ENCODE measurements at places on chromosomes 6 and 20. TPM values are rescaled to one million over a fixed set of nuclear protein-coding genes. Genes with fewer than 3 reads are reported as not detected.

DNA sequence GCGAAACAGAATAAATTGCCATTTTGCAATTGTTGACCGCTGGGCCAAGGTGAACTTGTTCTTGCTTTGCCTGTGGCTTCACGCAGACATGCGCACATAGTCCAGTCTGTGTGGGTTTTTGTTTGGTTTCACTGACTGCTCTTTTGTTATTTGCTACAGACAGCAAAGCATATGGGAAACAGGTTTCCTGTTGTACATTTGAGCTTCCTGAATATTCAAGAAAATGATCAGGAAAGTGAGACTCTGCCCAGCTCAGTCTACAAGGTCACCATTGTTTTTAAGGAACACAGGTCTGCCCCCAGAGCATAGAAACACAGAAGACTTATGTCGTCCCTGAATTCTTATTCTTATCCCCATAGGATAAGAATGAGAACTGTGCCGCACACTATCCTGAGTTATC is 55.6 kb downstream of the SASH1 start:
- H3K4me1 ChIP-seq: no peaks in the 10 kb centered on the region
- no peak overlapping the region for H3K4me3 ChIP-seq
- DNase-seq: no peak
- H3K36me3 ChIP-seq: no peaks in the 10 kb centered on the region
- peaks cover 7% of the 10 kb centered on the region for H3K27me3 ChIP-seq

DNA sequence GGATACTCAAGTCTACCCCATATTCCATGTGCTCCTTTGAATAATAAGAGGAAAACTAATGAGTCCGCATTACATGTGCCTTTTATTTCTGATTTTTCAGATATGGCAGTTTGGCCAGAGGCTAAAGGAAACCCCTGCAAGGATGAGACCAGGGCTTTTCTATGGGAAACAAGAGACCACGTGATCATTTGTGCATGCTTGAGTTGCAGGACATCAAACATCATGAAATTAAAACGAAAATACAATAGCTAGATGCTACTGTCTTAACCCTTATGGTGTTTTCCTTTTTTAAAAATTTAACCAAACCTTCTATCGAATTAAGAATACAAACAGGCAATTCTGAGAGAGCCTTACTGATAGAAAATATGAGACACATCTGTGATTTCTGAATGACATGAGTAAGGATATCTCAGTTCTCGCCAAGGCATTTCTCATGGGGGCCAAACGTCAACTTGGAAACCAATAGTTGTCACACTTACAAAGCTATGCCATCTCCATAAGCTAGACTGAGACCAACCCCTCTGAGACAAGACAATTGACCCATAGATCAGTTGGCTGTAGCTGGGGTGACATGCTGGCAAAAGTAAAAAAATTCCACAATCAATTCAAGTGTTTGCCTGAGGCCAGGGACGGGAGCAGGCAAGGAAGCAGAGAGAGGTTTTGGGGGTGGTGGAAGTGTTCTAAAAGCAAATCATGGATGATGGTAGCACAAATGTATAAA is 52.8 kb downstream of the RIPOR2 start:
- H3K4me1 ChIP-seq: peaks cover 84% of the 10 kb centered on the region
- peak; percentile 54 for DNase-seq
- no peaks in the 10 kb centered on the region for H3K27me3 ChIP-seq
- peak overlapping the region; percentile 66 for H3K4me3 ChIP-seq
- peaks cover 20% of the 10 kb centered on the region for H3K36me3 ChIP-seq

DNA sequence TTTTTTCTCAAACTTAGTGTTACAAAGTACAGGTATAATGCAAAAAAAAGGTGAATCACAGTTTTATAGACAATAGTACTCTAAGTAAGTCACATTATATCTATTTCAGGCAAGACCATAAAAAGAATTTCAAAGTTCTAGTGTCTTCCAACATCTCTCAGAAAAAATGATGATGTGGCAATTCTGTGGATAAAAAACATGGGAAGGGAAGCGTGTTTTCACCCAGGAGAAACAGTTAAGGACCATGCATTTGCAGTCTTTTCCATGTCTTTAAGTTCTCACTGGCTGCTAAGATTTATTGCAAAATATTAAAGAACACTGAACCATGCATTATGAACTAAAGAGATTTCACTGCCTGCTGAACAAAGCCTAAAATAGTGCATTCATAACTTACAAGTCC is 1.8 kb downstream of the SSR1 start:
- no peak for DNase-seq
- H3K4me1 ChIP-seq: peaks cover 47% of the 10 kb centered on the region
- peak overlapping the region; percentile 32 for H3K27ac ChIP-seq

- H3K4me1 ChIP-seq: peaks cover 17% of the 10 kb centered on the region
- H3K36me3 ChIP-seq: no peaks in the 10 kb centered on the region
- H3K4me3 ChIP-seq: no peak overlapping the region
- no peak for DNase-seq
- H3K27me3 ChIP-seq: no peaks in the 10 kb centered on the region
Measured at GRCh38 chr6:128251445-128252340, 268.7 kb downstream of the PTPRK start.

- peaks cover 16% of the 10 kb centered on the region for H3K4me1 ChIP-seq
- DNase-seq: no peak
- peaks cover 1% of the 10 kb centered on the region for H3K36me3 ChIP-seq
- H3K27me3 ChIP-seq: peaks cover 1% of the 10 kb centered on the region
- H3K4me3 ChIP-seq: no peak overlapping the region
- H3K27ac ChIP-seq: no peak overlapping the region
Measured at GRCh38 chr6:149847939-149848267, 16.3 kb downstream of the LRP11 start.

DNA sequence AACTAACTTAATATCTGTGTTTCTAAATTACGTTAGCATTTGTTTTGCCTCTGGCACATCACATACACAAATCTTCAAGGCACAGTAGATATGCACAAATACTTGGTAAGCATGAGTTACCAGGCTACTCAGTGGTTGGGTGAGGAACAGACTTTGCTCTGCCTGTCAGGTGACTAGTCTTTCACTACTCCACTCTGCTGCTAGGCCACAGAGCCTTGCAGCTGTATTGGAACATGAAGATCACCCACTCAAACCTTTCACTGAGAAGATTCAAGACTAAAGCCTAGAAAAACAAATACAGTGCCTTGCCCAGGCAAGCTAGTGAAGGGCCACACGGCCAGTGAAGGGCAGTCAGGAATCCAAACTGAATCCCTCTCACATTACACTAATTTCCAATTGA is 47.0 kb downstream of the DTNBP1 start:
- peaks cover 21% of the 10 kb centered on the region for H3K4me1 ChIP-seq
- no peak overlapping the region for H3K4me3 ChIP-seq
- no peak overlapping the region for H3K27ac ChIP-seq
- H3K36me3 ChIP-seq: peaks cover 25% of the 10 kb centered on the region
- H3K27me3 ChIP-seq: no peaks in the 10 kb centered on the region
- no peak for DNase-seq

DNA sequence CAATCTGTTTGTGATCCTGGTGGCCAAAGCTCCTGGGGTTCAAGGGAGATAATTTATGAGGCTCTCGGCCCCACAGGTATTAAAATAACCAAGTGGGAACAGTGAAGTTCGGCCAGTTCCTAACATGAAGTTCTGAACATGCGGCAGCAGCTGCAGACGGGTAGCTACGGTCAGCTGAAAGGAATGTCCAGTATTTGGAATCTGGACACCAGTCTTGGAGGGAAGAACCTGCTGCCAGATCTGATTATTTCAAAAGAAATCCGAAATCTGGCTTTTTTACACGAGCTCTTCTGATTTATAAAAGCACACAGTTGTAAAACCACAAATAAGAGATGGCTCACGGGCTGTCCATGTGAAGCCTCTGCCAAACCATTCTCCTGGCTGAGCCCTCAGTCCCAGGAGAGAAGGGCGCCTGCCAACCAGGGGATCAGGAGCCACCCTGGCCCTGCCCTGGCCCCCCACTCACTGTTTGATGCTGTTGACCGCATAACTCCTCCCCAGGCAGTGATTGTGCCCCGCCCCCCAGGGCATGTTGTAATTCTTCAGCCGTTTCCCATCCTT is 28.2 kb upstream of the KCNB1 start:
- peaks cover 48% of the 10 kb centered on the region for H3K27me3 ChIP-seq
- no peak overlapping the region for H3K4me3 ChIP-seq
- peaks cover 3% of the 10 kb centered on the region for H3K4me1 ChIP-seq
- DNase-seq: no peak

DNA sequence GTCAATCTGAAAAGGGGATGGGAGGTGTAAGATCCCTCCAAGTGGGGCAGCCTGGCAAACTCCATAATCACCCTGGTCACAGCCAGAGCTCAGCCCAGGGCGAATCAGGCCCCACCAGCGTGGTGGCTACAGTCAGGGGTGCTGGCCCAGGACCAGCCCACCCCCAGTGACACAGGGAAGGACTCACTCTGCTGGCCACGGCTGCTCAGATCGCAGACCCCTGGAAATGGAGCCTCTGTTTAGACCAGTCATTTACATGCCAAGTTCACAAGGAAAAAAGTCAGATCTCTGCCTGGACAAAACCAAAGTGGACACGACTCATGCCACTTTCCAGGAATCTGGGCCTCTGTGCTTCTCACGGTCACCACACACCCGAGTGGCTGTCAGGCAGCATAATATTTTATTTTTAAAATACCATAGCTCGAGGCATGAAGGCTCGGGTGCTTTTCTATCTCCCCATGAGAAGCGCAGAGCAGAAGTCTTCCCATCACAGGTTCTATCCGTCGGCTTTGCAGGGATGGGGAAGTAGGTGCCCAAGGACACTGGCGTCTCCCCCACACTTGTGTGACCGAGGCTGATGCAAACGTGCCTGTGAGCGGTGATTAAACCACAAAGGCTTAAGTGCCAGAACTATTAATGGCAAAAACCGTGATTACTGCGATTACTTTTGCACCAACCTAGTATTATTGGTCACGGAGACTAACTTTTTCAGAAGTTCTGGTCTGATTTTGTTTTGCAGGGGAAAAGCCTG is 13.0 kb downstream of the PXDC1 start:
- no peak overlapping the region for H3K4me3 ChIP-seq
- H3K27me3 ChIP-seq: peaks cover 17% of the 10 kb centered on the region
- DNase-seq: no peak
- no peak overlapping the region for H3K27ac ChIP-seq
- H3K4me1 ChIP-seq: peaks cover 12% of the 10 kb centered on the region
- H3K36me3 ChIP-seq: no peaks in the 10 kb centered on the region

DNA sequence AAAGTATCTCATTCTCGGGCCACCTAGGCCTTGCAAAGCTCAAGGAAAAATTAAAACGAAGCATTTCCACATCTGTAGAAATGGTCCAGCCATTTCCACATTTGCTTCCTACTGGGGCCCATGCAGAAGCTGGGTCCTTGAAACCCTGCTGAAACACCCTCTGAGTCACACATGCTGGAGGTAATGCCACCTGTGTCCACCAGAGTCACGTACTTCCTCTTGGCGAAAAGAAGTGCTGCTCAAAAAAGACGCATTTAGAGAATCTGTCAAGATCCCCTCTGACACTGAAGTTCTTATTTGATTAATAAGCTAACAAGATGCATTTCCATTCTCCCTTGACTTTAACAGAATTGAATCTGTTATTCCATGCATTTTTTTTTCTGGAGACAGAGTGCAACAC is 423.2 kb downstream of the PREX1 start:
- H3K36me3 ChIP-seq: no peaks in the 10 kb centered on the region
- H3K27me3 ChIP-seq: peaks cover 16% of the 10 kb centered on the region
- H3K4me1 ChIP-seq: no peaks in the 10 kb centered on the region
- no peak for DNase-seq

GRCh38 chr6:119470893-119471542 is 121.5 kb upstream of the MAN1A1 start:
- H3K4me1 ChIP-seq: peaks cover 5% of the 10 kb centered on the region
- no peak overlapping the region for H3K4me3 ChIP-seq
- DNase-seq: no peak
- peaks cover 2% of the 10 kb centered on the region for H3K27me3 ChIP-seq
- H3K27ac ChIP-seq: no peak overlapping the region

DNA sequence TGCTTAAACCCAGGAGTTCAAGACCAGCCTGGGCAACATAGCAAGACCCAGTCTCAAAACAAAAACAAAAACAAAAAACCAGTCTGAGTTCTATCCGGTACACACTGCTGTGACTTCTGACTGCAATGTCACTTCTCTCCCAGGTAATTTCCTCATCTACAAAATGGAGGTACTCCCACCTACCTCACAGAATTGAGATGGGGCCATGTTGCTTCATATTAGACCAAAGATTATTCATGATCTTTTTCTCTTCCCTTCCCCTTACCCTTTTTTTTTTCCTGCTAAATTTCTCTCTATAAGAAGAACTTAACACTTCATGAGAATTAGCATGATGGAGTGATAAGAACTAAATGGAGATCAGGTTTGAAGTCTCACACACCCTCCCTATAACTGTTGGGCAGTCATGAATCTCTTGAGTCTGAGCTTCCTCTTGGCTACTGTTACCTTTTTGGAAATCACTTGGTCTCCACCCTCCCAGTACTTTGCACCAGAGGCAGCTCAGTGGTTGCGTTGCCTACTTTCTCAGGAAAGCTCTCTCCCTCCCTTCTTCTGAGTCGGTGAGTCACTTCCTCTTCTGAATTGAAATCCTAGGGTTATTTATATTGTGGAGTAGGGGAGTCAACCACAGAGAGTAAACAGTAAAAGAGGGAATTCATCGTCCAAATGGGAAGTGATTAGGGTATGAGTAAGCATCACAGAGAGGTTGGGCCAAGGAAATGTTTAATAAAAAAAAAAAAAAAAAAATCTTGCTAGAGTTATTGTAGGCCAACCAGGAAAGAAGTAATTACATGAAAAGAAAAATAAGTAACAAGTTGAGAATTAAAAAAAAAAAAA is 59.9 kb upstream of the MAP7 start:
- H3K27me3 ChIP-seq: no peaks in the 10 kb centered on the region
- DNase-seq: no peak
- H3K4me3 ChIP-seq: no peak overlapping the region

DNA sequence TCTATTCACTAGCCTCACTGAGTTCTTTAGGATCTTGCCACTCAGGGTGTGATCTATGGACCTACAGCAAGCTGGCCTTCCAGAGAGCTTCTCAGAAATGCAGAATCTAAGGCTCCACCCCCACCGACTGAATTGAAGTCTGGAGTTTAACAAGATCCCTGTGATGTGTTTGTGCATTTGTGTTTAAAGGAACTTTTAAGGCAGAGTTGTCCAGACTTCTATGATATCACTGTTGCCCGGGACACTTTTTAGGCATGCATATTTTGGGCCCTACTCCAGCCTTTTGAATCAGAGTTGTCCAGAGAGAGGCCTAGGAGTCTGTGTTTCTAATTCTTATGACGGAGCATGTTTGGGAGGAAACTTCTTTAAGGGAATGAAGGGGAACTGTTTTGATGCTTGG is 232.3 kb downstream of the QKI start:
- H3K4me3 ChIP-seq: no peak overlapping the region
- no peak overlapping the region for H3K27ac ChIP-seq
- no peaks in the 10 kb centered on the region for H3K36me3 ChIP-seq
- no peaks in the 10 kb centered on the region for H3K27me3 ChIP-seq

- no peak overlapping the region for H3K4me3 ChIP-seq
- DNase-seq: no peak
- H3K27me3 ChIP-seq: no peaks in the 10 kb centered on the region
Measured at GRCh38 chr20:23125159-23125558, 39.0 kb upstream of the CD93 start.

- peaks cover 16% of the 10 kb centered on the region for H3K27me3 ChIP-seq
- H3K4me3 ChIP-seq: no peak overlapping the region
- no peak overlapping the region for H3K27ac ChIP-seq
- DNase-seq: no peak
- no peaks in the 10 kb centered on the region for H3K36me3 ChIP-seq
- H3K4me1 ChIP-seq: peaks cover 6% of the 10 kb centered on the region
Measured at GRCh38 chr6:137283940-137284810, 65.0 kb upstream of the IFNGR1 start.

PI16 gene
- total RNA-seq: 1.0 TPM

CRNKL1 gene
- total RNA-seq: 21.5 TPM

ANGPT4 gene
- total RNA-seq: not detected

IL17F gene
- total RNA-seq: 113 TPM

DYNLT2 gene
- 2.1 TPM for total RNA-seq

GRIK2 gene
- total RNA-seq: not detected

TRIM39 gene
- total RNA-seq: 13.7 TPM

RHAG gene
- not detected for total RNA-seq

TRIM15 gene
- total RNA-seq: 1.6 TPM

PAX1 gene
- not detected for total RNA-seq

Measured in activated CD4-positive, alpha-beta memory T cell treated with anti-CD3 and anti-CD28 coated beads for 36 hours (primary cell).